Epithelial cell of proximal tubule (primary cell): ENCODE measurements at places on chromosomes 1 and 21.

- no peak for DNase-seq
These were observed 138.4 kb upstream of the KRTAP19-8 start for GRCh38 chr21:31176725-31177124.

- no peak for DNase-seq
These were observed 27.4 kb upstream of the AVPR1B start for GRCh38 chr1:206144605-206145004.

DNA sequence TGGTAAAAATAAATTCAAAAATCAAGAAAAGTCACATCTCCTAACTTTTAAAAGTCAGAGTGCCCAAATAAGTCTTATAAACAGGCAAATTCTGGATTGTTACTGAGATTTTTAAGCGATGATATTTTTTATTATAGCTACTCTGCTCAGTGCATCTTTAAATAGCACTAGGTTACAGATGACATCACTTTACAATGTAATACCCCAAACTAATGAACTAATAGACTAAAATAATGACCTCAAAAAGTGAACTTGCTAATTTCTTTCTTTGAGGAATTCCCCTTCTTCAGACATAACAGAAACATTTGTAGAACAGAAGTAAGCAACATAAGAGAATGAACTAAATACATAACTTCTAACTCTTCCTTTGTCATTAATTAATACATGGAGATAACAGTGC is 33.0 kb upstream of the ACTA1 start:
- no peak for DNase-seq

GRCh38 chr1:183227422-183228346 is 41.6 kb downstream of the LAMC2 start:
- no peak for DNase-seq

DNA sequence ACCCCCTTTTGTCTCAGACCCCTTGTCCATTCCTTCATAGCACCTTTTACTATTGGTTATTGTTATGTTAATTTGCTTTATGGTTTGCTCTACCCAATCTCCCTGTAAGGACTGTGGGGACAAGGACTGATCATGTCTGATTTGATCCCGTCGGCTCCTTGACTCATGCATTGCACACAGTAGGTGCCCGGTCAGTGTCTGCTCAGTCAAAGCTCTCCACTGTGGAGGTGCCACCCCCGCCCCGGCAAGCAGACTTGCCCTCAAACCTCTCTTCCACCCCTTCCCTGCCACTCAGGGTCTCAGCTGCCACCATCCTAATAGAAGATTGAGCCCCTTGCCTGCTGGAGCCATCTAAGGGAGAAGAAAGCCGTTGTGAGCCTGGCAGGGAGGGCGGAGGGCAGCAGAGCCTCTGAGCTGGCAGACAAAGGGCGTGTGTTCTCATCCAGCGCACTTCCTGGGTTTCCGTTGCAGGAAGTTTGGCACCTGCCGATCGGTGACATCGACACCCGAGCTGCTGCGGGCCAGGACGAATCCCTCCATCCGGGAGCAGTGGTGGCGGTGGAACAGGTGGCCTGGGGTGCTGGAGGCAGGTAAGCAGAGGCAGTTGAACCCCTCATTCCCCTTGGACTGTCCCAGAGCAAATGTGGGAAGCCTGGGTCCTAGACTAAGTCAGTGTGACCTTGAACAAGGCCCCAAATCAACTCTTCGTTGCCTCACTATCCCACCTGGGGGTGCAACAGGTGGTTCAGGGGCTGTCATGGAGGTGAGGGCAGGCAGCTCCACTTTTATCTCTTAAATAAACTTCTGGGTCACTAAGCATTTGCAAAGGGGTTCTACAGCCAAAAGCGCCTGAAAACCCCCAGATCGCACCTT is 2.2 kb upstream of the FBLIM1 start:
- DNase-seq, result no peak

GRCh38 chr1:149936992-149937705 is 470 bp upstream of the MTMR11 start:
- DNase-seq, result no peak

GRCh38 chr1:241083285-241083684 is 273.7 kb downstream of the RGS7 start:
- DNase-seq, result no peak

GRCh38 chr21:15034126-15034853 is 30.5 kb downstream of the NRIP1 start:
- DNase-seq, result no peak

- peak; percentile 47 for DNase-seq
These were observed 23.3 kb downstream of the NGF start for GRCh38 chr1:115314765-115315164.

- no peak for DNase-seq
These were observed 269.8 kb downstream of the S1PR1 start for GRCh38 chr1:101506541-101507164.

DNA sequence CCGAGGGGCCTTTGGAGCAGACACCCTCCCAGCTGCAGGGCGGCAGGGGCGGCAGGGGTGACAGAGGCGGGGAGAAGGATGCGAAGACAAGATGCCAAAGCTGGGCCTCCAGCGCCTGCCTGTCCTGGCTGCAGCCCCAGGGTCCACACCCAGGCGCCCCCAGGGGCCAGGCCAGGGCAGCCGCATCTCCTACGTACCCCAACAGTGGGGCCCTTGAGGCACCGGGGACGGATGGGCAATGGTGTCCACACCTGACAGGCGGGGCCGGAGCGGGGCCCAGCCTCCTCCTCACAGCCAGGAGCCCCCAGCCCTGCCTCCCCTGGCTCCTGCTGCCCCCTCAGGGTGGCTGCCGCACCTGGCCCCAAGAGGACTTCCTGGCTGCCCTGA is 7.2 kb downstream of the B3GALT6 start:
- no peak for DNase-seq

DNA sequence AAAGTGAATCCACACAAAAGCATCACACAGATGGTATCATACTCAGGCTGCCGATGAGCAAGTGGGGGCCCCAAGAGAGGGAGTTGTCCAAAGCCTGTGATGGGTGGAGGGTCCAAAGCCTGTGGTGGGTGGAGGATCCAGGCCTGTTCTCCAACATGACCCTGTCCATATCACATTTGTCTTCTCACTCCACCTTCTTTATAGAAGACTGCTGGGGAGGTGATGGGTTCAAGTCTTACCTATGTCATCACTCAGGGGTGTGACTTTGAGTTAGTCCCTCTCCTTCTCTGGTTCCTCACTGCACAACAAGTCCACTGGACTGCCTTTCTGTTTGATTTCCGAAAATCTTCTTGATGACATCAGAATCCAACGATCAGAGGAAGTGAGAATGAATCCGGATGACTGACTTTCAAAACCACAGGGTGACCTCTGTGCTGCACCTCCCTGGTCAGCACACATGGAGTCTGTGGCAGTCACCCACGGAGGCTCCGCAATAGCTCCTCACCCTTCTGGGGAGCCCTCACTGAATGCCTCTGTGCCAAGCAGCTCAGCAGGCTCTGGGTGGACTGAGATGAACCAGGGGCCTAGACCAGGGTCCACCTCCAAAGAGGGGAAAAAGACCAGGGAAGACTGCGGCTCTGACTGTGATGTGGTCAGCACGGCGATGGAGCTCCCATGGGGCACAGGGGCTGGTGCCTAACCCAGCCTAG is 166.8 kb downstream of the HIVEP3 start:
- peak; percentile 75 for DNase-seq

DNA sequence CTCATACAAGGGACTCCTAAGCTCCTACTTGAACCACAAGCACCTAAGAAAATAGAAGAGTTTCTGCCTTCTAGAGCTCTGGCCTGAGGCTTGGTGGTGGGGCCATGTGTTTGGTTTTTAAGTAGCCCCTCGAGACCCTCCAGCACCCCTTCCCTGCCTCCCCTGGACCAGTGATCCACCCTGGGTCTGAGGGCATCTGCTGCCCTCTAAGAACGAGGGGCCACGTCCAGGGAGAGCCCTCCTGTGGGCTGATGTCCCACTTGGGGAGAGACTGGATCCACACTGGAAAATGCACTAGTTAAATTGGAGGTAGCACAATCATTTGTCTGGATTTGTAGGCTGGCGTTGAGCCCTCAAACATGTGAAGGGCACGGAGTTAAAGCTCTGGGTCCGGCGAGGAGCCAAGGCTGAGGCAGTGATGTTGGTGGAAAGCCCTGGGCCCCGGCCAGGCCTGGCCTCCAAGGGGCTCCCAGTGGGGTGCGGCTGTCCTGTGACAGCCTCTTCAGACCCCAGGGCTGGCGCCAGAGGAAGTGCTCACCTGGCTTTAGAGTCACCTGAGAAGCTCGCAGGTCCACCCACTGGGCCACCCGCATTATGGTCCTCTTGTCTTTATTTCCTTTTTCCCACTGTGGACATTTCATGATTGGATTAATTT is 65.2 kb downstream of the SLC37A1 start:
- DNase-seq, result no peak

DNA sequence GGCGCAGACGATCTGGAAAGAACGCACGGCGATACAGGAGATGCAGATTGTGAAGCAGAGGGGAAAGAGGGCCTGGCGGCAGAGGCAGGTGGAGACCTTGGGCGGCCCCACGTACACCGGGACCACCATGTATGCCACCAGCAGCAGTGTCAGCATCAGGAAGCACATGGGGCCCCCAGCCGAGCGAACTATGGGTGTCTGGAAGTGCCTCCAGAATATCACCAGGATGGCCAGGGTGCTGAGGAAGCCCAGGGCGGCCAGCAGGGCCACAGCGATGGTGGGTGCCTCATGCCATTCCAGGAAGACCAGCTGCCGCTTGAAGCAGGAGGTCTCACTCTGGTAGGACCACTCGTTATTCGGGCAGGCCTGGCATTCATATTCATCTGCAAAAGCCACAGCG is 19.3 kb downstream of the TAS1R2 start:
- no peak for DNase-seq

GRCh38 chr1:39139723-39140360 is 64.7 kb upstream of the MACF1 start:
- DNase-seq, result no peak

- DNase-seq, result no peak
These were observed 332.1 kb downstream of the DPYD start for GRCh38 chr1:97588772-97589171.

- DNase-seq, result no peak
These were observed 88.5 kb downstream of the SLC44A5 start for GRCh38 chr1:75522389-75522788.

- no peak for DNase-seq
These were observed 150.9 kb downstream of the CNIH3 start for GRCh38 chr1:224767031-224767430.

GRCh38 chr1:194473766-194474165 is 1287.4 kb upstream of the B3GALT2 start:
- no peak for DNase-seq

DNA sequence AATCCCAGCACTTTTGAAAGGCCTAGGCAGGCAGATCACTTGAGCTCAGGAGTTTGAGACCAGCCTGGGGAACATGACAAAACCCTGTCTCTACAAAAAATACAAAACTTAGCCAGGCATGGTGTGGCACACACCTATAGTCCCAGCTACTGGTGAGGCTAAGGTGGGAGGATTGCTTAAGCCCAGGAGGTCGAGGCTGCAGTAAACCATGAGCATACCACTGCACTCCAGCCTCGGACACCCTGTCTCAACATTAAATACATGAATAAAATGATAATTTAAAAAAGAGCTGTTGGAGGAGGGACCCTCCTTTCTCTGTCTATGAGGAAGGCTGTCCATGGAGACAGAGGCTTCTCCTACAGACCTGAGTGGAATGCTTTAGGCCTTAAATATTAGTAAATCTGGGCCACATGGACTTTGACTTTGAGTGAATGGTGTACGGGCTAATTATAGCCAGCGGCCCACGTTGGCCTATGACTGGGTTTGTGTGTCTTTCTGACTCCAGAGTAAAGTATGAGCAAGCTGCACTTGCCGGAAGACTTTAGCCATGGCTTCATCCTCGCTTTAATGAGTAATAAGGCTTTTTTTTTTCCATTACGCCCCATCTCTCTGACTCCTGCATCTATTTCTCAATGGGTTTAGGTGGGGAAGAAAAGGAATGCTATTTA is 21.3 kb downstream of the RAB3B start:
- DNase-seq, result peak; percentile 85

DNA sequence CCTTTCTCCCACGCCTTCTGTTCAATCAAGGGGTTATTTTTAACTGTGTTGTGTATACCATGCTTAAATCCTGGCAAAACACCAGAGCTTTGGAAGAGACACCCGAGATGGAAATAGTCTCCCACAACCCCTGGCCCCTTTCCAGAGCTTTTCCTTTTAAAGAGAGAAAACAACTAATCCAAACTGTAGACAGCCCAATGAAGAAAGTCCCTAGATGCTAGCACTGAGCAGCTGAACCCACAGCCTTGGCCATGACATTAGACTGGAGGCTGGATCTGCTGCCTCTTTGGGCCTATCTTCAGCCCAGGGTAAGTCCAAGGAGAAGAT is 64.9 kb upstream of the ARTN start:
- DNase-seq, result no peak

DNA sequence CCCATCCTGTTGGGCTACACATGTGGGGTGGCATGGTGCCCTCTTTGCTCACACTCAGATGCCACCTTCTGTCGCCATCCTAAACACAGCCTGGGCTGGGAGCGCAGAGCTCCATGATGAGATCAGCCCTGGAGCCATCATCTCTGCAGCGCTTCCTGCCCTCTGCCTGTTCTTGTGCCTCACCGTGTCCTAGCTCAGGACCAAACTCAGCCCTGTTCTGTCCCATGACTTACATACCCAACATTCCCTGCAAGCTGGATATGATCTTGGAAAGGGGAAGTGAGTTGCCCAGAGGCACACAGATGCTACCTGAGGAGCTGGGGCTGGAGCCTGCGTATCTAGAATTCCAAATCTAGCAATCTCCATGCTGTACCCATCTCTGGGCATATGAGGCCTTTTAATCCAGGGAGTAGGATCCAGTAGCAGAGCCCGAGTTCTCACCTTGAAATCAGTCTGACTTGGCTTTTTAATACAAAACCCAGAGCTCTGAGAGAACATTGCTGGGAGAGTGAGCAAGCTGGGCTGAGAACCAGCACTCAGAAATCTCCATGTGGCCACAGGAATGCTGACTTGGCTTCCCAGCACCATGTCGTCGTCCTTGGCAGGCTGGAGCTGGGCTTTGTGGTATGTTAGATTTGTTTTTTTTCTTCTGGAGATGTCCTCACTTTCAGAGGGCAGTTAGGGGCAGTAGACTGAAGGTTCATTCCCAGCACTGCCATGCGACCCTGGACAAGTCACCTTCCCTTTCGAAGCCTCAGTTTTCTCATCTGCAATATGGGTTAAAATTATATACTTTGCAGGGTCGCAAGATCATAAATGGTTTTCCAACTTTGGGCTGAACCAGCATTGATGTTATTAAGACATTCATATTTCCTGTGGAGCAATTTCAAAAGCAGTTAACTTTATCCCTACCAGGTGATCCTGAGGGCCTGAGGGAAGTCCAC is 2.6 kb downstream of the ALPL start:
- DNase-seq, result peak; percentile 85

- DNase-seq, result no peak
These were observed 242.4 kb upstream of the RAB4A start for GRCh38 chr1:229028544-229028943.

DNA sequence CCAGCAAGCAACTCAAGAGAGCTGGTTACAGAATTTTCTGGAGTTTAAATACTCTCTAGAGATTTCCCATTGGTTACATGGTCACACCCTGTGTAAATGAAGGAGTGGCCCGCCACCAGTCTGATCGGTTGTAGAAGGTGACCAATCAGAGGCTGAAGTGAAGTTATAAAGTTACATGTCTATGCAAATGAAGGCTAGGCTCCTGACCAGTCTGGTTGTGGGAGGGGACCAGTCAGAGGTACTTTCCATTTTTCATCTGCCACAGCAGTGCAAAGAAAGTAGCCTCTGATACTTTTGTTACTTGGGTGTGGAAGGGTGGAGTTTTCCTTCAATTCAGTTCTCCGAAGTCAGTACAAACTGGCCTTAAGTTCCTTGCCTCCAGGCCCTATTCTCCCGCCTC is 273.7 kb downstream of the BARHL2 start:
- DNase-seq, result no peak

GRCh38 chr1:26153966-26154532 is 4.8 kb upstream of the FAM110D start:
- DNase-seq, result no peak

- no peak for DNase-seq
These were observed 15.5 kb downstream of the FYB2 start for GRCh38 chr1:56803561-56804156.
